Neural crest cell (in vitro differentiated cells): ENCODE measurements at places on chromosomes 6 and 20. TPM values are rescaled to one million over a fixed set of nuclear protein-coding genes. Genes with fewer than 3 reads are reported as not detected.

- DNase-seq, result no peak
Measured at GRCh38 chr6:27601668-27602254, 128.9 kb upstream of the ZNF184 start.

GRCh38 chr6:113447088-113447831, 409.9 kb upstream of the MARCKS start:
- no peak for DNase-seq

Gene TFAP2A
- total RNA-seq, result 8.2 and 9.6 TPM in 2 replicates

DNA sequence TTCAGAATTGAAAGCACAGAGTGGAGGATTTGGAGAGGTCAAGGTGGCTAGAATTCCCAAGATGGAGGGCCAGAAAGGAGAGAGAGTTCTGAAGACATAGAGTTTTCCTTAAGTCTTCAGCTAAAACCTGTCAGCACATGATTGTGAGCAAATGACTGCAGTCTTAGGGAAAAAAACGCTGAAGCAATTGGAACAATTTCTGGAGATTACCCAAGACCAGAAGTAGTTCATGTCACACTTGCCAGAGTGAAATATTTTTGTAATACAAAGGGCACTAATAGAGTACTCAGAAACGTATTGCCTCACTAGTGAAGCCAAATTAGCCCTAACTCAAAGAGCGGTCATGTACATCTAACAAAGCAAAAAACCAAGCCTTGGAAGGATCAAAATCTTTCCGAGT, 541.3 kb upstream of the MARCKS start:
- no peak for DNase-seq

DNA sequence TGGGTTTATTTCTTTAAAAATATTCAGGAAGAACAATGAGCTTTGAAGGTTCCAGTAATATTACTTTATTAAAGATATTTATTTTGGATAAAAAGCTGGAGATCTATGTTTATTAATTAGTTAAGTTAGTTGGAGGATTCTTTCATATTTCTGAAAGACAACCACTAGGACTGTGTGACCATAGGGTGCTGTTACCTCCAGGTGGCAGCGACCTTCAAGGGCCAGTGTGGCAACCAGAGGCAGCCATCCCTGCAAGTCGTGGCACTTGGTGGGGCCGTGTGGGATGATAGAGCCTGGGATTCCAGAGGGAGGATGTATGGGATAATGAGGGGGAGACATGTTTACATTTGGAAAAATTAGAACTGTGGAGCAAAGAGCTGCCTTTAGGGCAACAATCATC, 95.5 kb upstream of the SCP2D1 start:
- no peak for DNase-seq

DNA sequence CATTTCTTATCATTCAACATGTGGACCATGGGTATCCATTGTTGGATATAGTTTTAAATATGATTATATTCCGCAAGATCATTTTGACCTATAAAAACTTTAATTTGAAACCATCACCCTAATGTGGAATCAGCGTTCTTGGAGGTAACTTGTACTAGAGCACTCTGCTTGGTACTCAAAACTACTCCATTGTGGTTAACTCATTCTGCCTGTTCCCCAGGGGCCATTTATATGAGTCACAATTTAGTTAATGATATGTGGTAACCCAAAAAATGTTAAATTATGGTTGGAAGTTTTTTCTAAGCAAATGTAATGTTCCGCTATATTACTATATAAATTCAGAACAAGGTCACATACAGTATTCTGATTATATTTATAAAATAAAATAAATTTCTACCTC, 109.3 kb downstream of the TRDN start:
- DNase-seq, result no peak

- no peak for DNase-seq
Measured at GRCh38 chr20:59042151-59042795, at the start of gene PRELID3B. Gene PRELID3B, minus strand, starts transcription at chr20:59042786. Its CDS starts 56 bp downstream, at chr20:59042730.

Gene SNAP91
- 8.1 and 8.7 TPM in 2 replicates for total RNA-seq

- DNase-seq, result no peak
Measured at GRCh38 chr6:22320750-22321149, 23.9 kb upstream of the PRL start.
